Skeletal muscle cell (primary cell): ENCODE measurements at places on chromosomes 13 and 19.

DNA sequence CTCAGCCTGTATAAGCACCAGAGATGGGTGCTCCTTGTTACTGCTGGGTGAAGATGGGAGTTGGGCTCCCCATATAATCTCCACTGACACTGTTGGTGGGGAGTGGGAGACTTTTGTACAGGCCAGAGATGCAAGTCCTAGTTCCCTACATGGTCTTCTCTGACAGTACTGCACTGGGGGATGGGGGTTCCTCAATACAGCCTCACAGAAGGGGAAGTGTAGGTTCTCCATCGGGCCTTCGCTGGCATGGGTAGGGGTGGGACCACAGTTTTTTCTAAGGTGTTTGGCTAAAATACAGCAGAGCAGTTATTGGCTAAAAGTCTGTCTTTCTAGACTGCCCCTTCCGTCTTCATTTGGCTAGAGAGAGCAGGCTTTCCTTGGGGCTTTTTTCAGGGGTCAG is 167.2 kb upstream of the SERP2 start:
- no peak for DNase-seq

DNA sequence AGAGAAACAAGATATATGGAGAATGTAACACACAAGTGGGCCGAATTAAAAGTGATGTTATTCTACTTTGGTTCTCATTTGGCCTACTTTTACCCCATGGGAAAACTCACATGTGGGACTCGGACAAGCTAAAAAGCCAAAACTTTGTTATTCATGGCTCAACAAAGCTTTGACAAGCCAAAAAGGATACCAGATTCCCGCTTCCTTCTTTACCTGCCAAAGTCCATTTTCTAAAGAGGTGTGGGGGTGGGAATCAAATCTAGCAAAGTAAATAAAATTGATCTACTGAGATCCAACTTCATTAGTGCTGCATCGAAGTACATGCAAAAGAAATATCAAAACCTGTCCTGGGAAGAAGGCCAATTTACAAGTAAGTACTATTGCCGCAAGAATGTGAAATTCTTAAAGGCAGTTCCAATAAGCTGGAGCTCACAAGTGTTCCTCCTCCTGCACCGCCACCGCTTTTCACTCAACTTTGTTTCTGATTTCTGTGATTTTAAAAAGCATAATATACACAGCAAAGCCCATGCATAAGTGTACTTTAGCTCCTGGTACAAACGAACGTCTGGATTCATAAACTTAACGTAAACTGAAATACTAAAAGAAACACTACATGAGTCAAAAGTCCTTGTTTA is 1.1 kb downstream of the LNX2 start:
- no peak for DNase-seq

- no peak for DNase-seq
These were observed at the start of gene NTF4 for GRCh38 chr19:49064768-49065611. Gene NTF4 (minus strand): TSS chr19:49064818. CDS start chr19:49061997, 2,821 bp downstream.

DNA sequence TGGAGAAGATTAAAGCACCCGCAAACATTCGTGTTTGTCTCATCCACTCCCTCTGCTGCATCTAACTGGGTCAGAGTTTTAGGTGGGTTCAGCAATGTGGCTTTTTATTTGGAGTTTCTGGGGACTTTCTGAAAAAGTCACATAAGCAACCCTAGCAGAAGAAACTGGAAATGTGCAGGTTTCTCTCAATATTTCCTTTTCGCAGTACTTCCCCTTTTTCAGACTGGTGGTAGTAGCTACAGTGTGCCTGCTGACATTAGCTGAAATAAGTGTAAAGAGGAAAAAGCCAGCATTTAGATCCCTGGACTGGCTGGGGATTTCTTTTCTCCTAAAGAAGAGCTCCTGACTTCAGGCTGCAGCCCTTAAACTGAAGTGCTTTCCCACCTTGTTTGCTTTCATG is 15.9 kb upstream of the OLFM4 start:
- DNase-seq: no peak

DNA sequence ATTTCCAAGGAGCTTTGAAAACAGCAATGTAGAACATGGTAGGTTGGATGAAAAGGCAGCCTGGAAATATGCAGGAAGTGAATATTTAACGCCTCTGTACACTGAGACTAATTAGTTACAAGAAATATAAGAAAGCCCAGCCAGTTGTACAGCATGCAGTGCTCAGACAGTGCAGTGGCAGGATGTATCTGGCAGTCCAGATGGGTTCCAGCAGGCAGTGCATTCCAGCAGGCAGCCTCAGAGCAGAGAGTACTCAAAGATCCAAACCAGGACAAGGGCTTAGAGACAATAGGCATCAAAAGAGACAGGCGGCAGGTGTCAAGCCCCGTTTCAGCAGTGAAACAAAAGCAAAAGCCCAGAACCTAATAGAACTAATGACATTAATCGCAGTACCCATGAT is 2776.3 kb downstream of the PCDH9 start:
- DNase-seq: no peak

GRCh38 chr19:42198676-42199439 is 18.6 kb downstream of the DEDD2 start:
- no peak for DNase-seq

- no peak for DNase-seq
These were observed 129.9 kb downstream of the RNF17 start for GRCh38 chr13:24893863-24894262.

DNA sequence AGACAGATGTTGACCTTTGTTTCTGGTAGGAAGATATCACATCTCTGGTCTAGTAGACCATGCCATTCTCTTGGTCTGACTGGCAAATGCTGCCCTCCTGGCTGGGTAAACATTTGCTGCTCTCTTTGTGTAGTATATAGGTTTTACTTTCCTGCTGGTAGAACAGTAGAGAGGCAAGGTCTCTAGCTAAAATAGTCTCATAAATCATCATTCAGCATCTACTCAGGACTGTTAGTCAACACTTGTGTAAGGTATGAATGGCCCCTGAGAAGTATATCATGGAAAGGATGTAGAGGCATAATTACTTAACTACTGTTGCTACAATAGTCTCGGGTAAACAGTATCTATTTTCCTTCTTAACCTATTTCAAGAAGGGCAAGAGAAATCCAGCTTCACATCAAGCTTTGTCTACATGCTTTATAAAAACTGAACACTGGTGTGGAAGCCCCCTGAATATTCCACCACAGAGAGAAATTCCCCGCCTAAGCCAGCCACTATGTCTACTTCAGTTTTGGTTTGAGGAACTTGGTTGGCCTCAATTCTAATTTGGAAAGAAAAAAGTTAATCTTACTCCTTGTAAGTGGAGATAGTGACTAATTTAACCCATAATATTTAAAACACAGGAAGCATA is 18.4 kb upstream of the MYCBP2 start:
- DNase-seq: no peak
